ENCODE measurements at places on chromosomes 6 and 20.

GRCh38 chr6:130558131-130558530 lies 192.3 kb downstream of the TMEM200A start:
- no peak for DNase-seq

- no peak for DNase-seq
Measured at GRCh38 chr20:47764154-47764733, 21.0 kb downstream of the SULF2 start.

GRCh38 chr6:88810701-88811100 lies 152.7 kb downstream of the RNGTT start:
- no peak for DNase-seq

DNA sequence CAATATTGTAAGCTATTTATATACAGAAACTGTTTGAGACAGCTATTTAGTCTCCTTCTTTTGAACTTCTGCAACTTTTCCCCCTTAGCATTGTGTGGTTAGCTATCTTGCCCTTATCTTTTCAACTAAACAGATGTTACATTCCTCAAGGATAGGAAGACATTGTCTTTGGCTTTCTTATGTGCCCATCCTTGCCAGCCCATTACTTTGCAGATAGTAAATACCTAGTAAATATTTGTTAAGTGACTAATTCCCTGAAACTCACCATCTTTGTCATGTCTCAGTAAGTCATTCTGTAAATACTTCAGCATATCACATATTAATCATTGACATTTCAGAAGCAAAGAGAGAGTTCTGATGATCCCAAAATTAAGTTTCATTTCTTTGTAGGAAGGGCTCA lies 69.1 kb upstream of the FLRT3 start:
- no peak for DNase-seq

DNA sequence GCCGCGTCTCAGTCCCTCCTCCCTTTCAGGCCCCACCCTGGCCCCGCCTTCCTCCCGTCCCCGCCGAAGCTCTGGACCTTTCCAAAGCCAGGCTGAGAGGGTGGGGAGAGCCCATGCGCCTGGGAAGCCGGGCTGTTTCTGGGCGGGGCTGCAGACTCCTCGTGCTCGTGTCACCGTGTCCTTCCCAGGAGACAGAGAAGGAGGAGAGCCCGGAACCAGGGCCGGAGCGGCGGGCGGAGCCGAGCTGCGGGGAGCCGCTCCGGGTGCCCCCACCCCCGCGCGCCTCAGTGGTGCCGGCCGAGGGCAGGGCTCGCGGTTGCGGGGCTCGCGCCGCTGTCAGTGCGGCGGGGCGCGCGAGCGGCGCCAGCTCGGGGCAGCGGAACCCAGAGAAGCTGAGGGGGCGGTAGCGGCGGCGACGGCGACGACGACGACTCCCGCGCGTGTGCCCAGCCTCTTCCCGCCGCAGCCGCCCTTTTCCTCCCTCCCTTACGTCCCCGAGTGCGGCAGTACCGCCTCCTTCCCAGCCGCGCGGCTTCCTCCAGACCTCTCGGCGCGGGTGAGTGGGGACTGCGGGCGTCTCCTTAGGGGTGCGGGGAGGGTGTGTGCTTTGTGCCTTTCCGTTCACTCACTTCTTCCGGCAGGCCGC lies at the start of gene RALY:
Gene RALY (plus strand): TSS at position 336 of the 646 bp plus-strand sequence. CDS start 78,164 bp downstream, outside the sequence.
- no peak for DNase-seq
